ENCODE measurements at places on chromosomes 7 and 10.

DNA sequence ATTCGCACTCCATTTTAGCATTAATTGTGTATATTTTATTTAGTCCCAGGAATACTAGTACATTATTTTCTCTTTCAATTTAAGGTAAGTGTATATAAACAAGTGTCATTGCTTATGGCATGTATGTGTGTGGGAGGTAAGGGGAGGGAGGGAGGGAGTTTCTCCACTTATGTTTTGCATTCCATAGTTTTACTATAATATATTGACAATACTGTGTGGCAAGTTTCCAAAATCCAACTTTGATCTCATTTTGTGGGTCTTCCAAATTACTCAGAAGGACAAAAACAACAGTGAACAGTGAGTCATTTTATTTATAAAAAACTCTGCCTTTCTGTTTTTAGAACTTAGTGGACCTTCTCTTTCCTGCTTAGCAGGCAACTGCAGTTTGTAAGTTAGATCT lies 102.3 kb upstream of the SEMA3E start:
- no peak for DNase-seq

DNA sequence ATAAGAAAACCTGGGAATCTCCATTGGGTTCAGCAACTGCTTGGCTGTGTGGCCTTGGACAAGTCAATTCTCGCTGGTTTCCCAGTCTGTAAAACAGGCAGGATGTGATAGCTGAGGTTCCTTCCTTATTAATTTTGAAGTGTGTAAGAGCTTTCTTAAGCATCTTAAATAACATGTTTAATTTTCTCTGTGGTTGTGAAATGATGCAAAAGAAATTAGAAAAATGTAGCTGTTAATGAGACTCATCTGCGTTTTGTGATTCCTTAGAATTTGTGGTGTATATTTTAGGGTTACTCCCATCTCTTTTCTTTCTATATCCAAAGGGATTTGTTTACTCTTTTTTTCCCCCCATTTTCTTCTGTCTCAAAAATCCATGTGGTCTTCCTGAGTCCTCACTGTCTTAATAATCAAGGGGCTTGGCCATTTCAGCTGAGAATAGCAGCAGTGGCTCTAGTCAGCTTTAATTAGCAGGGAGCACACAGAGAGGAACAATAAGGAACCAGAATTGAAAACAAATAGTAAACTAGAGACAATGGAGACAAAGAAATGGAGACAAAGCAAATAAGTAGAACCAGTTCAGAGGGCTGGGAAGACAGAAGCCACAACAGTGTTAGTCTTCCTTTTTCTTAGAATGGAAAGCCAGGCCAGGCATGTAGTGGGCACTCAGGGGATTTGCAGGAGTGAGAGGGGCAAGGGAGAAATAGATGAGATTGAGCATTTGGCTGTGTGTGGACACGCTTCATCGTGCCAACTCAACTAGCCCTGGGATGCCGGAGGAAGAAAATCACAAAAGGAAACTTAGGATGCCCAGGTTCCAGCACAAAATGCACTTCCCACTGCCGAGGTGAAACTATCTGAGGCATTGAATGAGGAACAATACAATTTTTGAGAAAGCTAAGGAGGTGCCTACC lies 93.9 kb downstream of the CHN2 start:
- peak; percentile 55 for DNase-seq

- DNase-seq, result no peak
These were observed 138.5 kb upstream of the AOAH start for GRCh38 chr7:36862771-36863261.

- no peak for DNase-seq
These were observed 59.5 kb upstream of the NPTX2 start for GRCh38 chr7:98557538-98558031.

DNA sequence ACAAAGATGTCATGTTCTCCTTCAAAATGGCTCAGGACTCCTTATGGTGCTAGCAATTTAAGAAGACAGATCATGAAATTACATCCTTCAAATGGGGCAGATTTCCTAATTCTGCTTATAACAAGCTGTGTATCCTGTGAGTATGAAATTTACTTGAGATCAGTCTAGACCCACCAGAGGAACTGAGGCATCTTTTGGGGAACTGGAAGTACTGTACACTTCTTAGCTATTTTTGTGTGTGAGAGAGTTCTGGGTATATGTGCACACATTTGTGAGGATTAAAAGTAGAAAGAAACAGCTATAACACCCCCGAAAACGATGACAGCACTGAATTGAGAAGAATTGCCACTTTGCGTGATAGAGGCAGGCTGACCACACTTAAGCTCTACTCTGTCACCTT lies 187.0 kb upstream of the CCDC6 start:
- DNase-seq, result no peak

GRCh38 chr10:116403740-116404250 lies 23.9 kb upstream of the PNLIPRP3 start:
- DNase-seq, result no peak

DNA sequence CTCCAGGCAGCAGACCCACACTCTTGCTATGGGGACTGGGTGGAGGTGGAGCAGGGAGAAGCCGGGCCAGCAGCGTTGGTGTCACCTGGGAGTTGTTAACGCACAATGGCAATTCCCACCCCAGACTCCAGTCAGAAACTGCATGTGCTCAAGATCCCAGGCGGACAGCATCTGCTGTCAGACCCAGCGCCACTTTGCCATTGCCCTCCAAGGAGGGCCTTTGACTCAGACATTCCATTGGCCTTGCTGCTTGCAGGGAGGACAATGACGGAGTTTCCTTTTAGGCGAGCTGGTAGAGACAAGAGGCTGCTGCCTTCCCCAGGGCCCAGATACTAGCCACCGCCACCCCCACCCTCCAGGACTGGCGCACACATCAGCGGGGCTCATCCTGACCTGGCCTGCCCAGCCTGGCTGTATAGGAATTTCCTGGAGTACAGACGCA lies 34.5 kb downstream of the ZNF775 start:
- DNase-seq, result no peak

DNA sequence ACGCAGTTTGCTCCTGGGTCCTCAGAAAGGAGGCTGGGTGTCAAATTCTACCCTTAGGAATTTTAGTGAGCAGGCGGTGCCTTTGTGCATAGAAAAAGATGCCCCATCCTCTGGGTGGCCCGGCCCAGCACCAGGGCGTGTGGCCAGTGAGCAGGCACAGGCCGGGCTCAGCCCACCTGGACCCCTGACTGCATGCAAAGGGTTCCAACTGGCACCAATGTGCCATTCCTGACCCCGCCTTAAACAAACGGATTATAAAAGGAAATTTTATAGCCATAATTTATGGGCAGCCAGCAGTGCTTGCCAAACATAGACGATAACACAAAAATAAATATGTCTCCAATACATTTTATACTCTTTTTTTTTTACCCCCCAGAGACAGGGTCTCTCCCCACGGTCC lies 40.1 kb upstream of the GNA12 start:
- no peak for DNase-seq

- DNase-seq, result no peak
These were observed 172.6 kb upstream of the TNRC18 start for GRCh38 chr7:5596046-5596895.

GRCh38 chr7:108204281-108204796 lies 74.2 kb upstream of the LAMB4 start:
- no peak for DNase-seq

DNA sequence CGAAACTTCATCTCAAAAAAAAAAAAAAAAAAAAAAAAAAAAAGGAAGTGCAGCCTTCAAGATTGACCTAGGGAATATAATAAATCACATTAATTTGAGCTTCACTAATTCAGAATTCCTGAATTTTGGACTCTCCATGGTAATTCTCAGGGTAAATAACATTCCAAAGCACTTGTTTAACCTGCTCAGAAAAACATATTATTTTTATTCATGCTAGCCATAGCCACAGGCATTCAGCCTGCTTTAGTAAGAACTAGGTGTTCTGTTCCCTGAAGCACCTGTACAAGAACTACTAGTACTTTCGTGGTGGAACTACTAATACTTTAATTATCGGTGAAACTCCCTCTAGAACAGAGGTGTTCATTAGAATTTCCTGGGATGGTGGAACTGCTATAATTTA lies 169.3 kb downstream of the RTKN2 start:
- no peak for DNase-seq

DNA sequence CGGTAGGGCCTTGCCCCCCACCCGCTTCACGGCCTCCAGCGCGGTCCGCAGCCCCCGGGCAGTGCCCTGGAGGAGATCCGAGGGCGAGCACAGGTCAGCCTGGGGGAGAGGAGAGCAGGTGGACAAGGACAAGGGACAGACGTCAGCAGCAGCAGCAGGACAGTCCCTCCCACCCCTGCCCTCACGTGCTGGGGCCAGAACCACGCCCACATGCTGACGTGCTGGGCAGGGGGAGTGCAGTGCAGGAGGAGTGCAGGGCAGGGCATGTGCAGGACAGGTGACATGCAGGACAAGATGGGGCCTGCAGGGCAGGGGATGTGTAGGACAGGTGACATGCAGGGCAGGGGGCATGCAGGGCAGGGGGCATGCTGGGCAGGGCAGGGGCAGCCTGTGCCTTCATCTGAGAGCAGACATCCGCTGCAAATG lies 1.5 kb upstream of the SAP25 start:
- no peak for DNase-seq

All from NCI-H1417 treated with DMSO at 0.1 percent for 48 hours (cell line).